Stimulated activated CD4-positive, alpha-beta T cell treated with anti-CD3 and anti-CD28 coated beads, TNF-alpha, amount 100 ng/mL, for 1 hour (primary cell): ENCODE measurements at places on chromosomes 2 and 18.

DNA sequence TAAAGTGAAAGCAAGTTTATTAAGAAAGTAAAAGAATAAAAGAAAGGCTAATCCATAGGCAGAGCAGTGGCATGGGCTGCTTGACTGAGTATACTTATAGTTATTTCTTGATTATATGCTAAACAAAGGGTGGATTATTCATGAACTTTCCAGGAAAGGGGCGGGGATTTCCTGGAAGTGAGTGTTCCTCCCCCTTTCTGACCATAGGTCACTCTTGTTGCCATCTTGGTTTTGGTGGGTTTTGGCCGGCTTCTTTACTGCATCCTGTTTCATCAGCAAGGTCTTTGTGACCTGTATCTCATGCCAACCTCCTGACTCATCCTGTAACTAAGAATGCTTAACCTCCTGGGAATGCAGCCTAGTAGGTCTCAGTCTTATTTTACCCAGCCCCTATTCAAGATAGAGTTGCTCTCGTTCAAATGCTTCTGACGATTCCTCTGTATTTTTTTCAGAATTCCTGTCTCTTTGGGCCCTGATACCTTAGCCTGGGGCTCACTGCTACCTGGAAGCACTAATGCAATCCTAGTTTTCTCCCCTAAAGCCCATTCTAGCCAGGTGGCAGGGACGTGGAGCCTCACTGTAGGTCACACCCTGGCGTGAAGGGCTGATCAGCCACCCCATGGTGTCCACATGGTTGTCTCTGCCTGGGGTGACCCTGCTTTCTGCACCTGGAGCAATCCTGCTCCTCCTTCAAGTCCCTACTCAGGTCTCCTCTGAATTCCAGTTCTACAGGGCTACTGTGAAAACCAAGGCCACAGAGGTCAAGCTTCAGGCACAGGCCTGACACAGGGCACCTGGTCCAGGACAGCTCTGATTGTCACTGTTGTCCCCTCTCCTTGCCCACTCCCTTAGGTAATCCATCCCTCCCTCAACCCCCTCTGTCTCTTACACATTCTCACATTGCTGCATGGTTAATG is 6.0 kb upstream of the SLC35F6 start:
- DNase-seq: no peak

DNA sequence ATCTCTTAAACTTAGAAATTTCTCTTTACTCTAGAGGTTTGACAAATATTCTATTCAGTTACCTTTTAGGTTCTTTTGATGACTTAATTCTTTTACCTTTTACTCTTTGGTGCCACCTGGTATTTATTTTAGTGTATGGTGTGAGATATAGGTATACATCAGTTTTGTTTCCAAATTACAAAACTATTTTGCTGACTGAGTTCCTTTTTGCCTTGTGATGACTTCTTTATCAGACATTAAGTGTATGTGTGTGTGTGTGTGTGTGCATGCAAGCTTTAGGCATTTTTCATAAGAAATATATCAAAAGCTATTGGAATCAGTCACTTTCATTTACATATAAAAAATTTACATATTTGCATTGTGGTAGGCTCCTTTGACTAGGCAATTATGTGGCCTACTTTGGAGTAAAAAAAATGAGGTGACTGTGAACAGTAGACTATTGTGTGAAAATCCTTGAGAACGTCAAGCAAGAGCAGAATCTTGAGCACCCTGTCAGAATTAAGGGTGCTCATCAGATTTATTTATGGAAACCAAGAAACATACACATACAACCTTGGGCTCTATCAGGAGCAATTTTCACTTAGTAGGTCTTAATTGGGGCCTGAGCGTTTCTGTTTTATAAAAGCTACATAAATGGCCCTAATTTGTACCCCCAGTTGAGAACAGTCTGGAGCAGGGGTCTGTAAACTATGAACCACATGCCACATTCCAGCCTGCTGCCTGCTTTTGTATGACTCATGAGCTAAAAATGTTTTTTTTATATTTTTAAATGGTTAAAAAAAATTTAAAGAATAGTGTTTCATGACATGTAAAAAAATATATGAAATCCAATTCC is 415.9 kb downstream of the SLC4A3 start:
- no peak for DNase-seq

- DNase-seq: no peak
These were observed 86.2 kb upstream of the SALL3 start for GRCh38 chr18:78893281-78894032.

GRCh38 chr2:68292108-68292710 is 27.5 kb downstream of the CNRIP1 start:
- no peak for DNase-seq

DNA sequence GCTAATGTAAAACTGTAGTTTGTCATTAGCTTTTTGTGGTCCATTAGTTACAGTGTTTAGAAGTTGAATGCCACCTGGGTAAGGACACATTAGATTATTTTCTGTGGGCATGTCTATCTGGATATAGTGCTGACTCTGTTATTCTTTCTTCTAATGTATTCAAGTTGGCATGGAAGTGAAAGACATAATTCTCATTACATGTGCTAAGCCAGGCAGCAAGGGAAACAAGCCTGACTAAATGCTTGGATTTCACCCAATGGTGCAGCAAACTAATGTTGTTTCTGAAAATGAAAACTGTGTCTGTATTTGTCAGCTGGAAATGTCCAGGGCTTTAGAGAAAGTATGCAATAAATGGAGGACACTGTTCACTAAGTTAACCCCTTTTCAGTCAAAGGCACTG is 100.7 kb downstream of the NUP35 start:
- no peak for DNase-seq

- DNase-seq: no peak
These were observed 170.3 kb downstream of the GFPT1 start for GRCh38 chr2:69216535-69217332.

DNA sequence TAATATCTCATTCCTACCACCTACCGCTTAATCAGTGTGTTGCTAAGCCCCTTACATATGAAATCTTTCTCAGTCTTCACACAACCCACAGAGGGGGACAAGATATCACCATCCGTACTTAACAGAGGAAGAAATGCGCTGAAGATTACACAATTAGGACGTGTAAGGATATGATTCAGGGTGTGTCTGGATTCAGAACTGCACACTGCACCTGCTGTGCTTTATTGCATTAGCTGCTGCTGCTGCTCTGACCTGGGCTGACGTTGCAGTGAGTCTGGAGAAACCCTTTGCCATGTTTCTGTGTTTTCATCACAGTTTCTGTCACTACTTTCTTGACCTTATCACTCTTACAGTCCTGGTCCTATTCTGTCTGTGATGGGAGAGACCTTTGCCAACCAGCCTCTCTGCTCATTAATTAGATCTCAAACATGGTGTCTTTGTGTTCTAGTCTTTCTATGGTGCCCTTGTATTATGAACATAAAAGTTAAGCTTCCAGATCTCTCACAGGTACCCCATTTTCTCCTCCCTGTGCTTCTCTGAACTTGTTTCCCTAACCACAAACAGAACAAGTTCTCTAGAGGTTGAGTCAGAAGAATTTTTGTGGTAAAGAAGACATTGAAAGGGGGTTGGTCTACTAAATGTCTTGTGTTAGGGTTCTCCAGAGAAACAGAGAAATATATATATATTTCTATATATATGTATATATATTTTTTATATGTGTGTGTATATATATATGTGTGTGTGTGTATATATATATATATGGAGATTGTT is 92.9 kb upstream of the CYP1B1 start:
- DNase-seq: no peak

GRCh38 chr2:45681675-45682074 is 30.2 kb downstream of the PRKCE start:
- DNase-seq: no peak

GRCh38 chr2:231717281-231718171 is 9.2 kb downstream of the PTMA start:
- no peak for DNase-seq

- no peak for DNase-seq
These were observed 32.7 kb downstream of the CTLA4 start for GRCh38 chr2:203900253-203900652.

GRCh38 chr2:48530033-48530811 is at the start of gene STON1:
Gene STON1, plus strand, starts transcription at chr2:48530154. Its CDS starts 50,480 bp downstream, at chr2:48580634.
- DNase-seq: no peak

GRCh38 chr2:172013396-172013795 is 13.6 kb downstream of the METAP1D start:
- DNase-seq: no peak

DNA sequence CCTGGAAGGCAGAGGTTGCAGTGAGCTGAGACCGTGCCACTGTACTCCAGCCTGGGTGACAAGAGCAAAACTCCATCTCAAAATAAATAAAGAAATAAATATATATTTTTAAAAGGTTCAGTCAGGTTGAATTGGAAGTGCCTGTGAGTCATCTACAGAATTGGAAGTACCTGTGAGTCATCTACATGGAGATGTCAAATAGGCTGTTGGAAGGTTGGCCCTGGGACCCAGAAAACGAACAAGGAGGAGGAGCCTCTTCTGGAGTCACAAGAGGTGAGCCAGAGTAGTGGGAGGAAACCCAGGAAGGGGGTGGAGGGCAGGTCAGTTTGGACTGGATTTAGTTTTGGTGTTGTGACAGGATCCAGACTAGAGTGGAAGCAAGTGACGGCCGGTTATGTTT is 15.2 kb upstream of the SCYGR1 start:
- DNase-seq: no peak

DNA sequence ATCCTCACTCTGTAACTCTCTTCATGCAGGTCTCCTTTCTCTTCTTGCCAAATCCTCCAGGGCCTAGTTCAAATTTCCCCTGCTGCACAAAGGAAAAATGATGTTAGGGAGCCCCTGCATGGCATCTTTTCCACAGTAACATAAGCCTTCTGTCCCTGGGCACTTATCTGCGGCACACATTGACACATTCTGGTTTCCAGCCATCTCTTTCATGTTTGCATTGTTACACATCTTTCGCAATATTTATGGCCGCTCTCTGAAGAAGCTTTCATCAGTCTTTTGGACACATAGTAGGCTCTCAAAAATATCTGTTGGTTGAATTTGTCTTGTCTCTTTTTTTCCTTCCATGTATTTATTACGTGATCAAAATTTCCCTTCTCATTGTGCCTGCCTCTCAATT is 1806.1 kb upstream of the PIK3C3 start:
- no peak for DNase-seq

- no peak for DNase-seq
These were observed at the start of gene VAMP8 for GRCh38 chr2:85577386-85578242. Gene VAMP8, plus strand, starts transcription at chr2:85577586. Its CDS starts 61 bp downstream, at chr2:85577647.

DNA sequence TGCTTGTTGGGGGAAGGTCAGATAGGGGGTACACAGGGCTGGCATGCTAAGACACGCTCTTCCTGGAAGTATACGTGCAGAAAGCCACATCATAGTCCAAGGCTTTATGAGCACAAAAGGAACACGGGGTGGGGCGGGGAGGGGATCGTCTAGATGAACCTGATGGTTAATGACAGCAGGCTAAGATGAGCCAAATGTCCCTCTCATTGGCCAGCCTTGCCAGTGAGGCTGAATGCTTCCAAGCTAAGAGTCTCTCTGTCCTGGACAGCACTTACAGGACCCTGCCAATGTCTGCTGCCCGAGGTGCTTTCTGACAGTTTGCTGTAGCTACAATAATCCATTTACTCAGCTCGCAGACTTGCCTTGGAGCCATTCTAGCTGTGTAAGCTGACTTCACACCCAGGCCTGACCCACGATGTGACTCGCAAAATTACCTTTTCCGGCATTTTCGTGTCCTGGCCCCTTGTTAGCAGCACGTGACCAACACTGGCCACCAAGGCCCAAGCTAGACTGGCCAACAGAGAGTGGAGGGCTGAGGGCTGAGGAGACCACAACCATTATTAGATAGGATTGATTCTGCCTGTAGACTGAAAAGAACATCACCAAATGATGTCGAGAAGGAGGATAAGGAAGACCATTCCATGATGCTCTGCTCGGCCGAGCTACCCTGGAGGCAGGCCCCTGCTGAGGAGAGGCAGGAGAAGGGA is 84.2 kb downstream of the MALT1 start:
- DNase-seq: no peak

DNA sequence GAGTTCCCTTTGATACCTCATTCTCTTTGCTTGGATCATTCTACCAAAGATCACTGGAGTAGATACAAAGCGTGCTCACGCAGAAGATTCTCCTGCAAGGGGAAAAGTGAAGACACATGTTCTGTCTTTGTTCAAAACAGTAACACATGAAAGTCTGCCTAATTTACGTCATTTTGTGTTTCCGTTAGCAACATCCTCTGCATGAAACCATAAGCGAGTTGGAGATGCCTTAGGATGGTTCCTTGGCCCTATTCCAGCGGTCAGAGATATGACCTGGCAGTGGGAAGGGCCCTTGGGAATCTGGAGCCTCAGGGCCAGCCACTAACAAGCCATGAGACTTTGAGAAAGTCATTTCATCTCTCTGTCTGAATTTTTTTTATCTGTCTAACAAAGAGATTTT is 180.9 kb upstream of the TWIST2 start:
- no peak for DNase-seq

- no peak for DNase-seq
These were observed 85.5 kb downstream of the MTA3 start for GRCh38 chr2:42653908-42654445.

DNA sequence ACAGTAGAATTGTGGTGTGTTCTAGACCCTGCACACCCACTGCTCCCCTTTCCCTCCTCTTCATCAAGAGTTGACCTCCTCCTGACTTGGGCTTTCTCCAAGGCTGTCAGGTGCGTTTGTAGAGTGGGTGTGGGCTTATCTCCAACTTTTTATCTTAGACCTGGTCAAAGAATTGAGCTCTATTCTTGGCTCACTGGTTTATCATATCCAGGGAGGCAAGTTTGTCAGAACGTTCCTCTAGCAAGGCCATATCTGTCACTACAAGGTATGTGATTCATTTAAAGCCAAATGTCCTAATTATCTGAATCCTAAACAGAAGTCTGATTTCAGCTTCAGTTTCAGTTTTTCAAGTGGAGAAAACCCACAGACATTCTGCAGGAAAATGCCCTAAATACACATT is 117.1 kb upstream of the MGAT5 start:
- DNase-seq: no peak

DNA sequence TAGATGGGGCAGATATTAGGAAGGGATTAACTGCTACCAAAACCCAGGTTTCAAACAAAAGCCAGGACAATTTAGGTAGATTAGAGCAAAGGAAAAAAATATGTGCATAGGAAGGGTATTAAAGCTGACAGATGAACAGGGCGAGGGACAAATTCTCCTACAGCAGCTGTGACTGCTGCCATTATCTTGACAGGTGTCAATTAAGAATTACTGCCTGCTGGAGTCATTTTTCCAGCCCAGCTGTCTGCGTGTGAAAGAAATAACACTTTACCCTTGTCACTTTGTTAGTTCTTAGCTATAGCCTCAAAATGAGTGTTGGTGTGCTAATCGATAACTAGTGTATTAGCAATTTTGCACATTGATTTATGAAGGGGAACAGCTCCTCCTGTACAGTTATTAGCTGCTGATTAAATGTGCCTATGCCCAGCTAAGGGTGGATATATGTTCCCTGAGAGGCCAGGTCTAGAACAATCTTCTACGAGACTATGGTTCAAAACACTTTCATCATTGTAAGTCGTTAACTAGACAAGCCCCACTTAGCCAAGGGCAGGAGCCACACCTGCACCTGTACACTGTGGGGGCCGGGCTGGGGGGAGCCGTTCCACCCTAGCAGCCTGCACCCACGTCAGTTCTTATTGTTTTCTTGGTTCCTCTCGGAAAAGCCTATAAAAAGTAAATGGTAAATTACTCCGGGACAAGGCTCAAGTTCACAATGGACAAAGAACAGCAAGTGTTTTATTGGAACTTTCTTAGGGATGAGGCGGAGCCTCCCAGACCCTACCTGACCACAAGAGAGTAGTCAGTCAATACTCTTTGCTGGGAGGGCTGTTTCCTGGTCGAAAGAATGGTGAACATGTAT is 7.7 kb downstream of the TSHZ1 start:
- no peak for DNase-seq

- DNase-seq: no peak
These were observed 25.0 kb upstream of the DNAH6 start for GRCh38 chr2:84491256-84491655.

GRCh38 chr2:210443527-210443926 is 33.0 kb downstream of the LANCL1 start:
- DNase-seq: no peak
